ENCODE measurements at places on chromosomes 5 and 9. TPM values are rescaled to one million over a fixed set of nuclear protein-coding genes. Genes with fewer than 3 reads are reported as not detected.

Gene SCGB3A2
- total RNA-seq = not detected

Gene TEX48
- total RNA-seq = not detected

Gene ELAVL2
- not detected for total RNA-seq

Gene CARD9
- 3.0 TPM for total RNA-seq

Gene ITGA1
- 47.0 TPM for total RNA-seq

Gene OR1Q1
- total RNA-seq = not detected

Gene CNTNAP3
- 28.7 TPM for total RNA-seq

Gene ACOT12
- not detected for total RNA-seq

Gene SPINK7
- total RNA-seq = not detected

Gene PDE6A
- total RNA-seq = not detected

Gene MPDZ
- 90.6 TPM for total RNA-seq

Gene STXBP1
- total RNA-seq = 76.0 TPM

GRCh38 chr5:155792873-155793272 is 534.1 kb upstream of the SGCD start:
- no peak for DNase-seq

DNA sequence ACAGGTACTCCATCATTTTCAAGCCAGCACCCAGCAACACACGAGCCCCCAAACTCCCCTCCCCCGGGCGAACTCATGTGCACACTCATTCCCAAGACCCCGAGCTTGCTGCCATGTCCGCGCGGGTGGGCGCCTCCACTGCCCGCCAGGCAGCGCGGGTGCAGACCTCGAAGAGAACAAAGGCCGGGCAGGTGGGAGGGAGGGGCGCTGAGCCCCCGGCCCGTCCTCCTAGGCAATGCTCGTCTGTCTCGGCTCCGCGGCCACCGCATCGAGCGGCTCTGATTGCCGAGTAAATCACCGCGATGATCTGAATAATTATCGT is 47.1 kb upstream of the PSD2 start:
- no peak for DNase-seq

DNA sequence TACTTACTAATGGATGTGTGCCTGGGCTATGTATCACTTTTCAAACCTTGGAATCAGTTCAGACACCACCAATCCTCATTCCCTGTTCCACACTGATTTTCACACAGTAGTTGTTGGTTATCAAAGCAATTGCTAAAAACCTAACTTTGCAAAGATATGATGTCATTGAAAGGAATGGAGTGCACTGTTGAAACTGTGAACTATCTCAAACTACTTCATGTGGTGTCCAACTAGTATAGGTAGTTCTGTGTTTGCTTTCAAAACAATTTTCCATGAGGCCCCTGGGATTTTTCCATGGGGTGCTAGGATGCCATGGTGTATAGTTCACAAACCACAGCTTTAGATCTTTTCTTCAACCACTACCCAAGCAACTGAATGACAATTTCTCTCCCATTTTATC is 17.8 kb downstream of the INIP start:
- no peak for DNase-seq

DNA sequence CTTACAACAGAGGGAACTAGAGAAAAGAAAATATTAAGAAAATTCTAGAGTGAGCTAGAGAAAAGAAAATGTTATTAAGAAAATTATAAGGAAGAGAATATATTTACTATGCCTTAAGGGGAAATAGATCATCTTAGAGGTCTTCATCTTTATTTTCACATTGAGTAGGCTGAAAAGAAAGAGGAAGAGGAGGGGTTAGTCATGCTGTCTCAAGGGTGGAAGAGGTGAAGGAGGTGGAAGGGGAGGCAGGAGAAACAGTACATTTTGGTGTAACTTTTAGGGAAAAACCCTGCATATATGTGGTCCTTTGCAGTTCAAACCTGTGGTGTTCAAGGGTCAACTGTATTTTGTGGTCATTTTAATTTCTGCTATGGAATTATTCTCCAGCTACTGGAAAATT is 46.6 kb downstream of the PPIP5K2 start:
- no peak for DNase-seq

DNA sequence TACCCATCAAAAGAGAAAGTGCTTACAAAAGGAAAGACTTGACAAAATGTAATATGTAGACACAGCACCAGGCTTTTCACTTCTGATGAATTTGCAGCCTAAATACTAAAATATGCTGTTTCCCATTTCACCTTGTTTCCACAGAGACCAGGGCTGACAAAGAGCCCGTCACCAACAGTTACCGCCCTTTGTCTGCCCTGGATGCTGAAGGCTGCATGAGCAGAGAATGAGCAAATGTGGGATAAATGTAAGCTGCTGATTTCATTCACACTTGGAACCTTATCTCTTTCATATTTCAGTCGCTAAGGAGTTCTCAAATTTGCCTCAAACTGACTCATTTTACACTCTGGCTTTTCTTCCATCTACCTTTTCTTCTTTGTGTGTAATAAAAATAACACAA is 213.9 kb downstream of the TMEM167A start:
- no peak for DNase-seq

DNA sequence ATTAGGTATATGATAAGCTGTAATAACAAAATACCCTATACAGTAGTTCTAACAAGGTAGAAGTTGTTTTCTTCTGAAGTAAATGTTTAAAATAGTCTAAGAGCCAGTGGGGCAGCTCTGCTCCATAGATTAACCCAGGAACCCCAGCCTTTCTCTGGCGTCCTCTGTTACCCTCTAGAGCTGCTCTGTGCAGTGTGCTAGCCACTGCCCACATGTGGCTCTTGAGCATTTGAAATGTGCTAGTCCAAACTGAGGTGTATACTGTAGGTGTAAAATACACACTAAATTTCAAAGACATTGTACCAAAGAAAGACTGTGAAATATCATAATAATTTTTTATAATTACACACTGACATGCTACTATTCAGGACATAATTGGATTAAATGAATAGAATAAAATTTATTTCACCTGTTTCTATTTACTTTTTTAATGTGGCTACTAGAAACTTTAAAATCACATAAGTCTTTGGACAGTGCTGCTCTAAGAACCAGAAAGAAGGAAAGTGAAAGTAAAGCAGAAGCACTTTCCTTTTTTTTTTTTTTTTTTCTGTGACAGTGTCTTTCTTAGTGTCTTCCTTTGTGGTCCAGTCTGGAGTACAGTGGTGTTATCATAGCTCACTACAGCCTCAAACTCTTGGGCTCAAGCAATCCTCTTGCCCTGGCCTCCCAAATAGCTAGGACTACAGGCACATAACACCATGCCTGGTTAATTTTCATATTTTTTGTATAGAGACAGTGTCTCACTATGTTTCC is 39.3 kb downstream of the RAI14 start:
- DNase-seq = no peak

- DNase-seq = no peak
These were observed 68.1 kb upstream of the CPLX2 start for GRCh38 chr5:175803254-175803653.

DNA sequence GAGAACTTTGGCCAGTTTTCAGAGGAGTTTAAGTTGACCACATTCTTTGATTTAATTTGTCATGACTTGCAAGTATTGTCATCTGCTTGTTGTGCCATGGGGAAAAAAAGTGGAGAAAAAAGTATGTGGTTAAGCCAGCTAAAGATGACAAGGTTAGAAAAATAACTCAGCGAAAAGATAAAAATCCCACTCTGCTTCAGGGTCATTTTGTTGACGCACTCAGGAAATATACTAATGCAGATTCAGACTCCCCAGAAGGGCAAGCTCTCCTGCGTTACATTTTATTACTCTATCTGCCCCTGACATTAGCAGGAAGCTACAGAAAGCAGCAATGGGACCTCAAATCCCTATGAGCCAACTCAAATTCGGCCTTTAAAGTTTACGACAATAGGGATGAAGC is 27.6 kb upstream of the TESK1 start:
- DNase-seq = no peak

DNA sequence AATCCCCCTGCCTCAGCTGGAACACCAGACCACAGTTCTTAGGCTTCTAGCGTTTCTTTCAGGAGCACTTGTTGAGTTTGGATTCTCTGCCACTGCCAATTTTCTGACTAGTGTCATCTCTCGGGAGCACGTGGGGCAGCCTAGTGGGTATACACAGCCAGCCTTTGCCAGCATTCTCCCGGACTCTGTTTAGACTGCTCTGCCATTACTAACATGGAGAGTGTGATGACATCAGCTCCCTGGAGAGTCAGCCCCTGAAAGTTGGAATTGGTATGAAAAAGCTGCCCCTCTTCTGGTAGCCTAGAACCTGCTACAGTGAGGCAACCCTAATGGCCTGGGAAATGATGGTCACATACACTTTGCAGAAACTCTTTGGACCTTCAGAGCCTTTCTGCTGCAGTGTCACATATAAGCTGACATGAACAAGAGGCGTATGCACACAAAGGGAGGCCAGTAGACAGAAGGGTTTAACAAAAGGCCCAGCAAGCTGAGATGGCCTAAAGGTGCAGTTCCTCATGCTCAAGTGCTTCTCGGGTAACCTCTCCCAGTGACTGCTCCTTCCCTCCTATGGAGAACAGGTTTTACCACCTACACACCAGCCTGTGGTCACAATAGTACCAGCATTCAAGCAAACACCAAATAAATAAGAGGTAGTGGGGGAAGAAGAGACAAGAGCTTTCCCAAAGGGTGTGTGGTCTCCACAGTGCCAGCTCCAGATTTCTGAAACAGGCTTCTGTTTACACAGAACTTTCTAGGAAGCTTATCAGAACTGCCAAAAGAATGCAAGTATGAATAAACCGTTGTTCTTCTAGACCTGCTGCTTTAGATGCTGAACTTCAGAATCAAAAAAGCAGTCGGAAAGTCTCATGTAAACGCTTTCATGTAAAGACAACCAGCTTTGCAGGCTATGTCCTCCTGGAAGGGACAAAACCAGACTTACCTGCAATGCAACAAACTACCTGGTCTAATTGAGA is 16.5 kb downstream of the SPACA9 start:
- no peak for DNase-seq

- DNase-seq = no peak
These were observed 442.6 kb downstream of the MAT2B start for GRCh38 chr5:163947848-163948666.

DNA sequence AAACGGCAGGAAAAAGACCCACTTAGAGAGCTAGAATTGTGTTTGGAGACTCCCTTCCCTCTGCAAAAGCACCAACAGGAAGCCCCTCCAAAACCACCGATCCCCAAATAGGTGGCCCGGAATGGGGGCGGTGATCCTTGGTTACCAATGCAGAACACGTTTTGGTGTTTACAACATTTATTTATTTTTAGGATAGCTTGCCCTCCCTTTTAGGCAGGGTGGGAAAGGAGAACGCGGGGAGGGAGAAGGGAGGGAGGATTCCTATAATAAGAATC is 579 bp upstream of the NTRK2 start:
- no peak for DNase-seq

GRCh38 chr9:14301583-14302021 is 12.3 kb downstream of the NFIB start:
- no peak for DNase-seq

DNA sequence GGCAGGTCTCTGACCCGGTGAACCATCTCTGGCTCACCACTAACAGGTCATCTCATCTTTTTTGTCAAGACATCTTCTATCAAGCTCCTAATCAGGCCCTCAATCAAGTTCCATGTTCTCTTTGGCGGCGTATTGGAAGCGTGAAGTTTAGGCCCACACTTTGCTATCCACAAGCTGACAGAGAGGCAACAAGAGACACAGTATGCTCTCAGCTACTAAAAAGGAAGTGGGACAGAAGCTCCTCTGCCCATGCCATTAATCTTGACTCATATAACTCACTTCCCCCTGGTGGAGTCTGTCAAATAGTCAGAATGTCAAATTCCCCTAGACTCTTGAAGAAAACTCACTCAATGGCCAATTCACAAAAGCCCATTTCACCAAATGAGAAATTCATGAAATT is 77.6 kb upstream of the TMC1 start:
- DNase-seq = no peak

DNA sequence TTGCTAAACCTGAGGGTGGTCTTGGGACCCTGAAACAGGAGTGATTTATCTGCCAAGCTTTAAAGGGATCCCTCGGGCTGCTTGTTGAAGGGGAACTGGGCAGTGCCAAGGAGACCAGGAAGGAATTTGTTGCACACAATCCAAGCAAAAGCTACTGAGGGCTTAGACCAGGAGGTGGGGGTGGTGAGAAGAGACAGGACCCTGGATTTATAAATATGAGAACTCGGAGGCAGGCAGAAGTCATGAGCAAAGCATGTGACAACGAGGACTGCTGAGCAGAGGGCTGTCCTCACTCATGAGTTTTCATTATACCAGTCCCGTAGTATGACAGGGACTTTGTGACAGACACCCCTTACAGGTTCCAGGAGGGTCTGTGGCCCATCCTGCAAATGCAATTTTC is 237.3 kb downstream of the DRD1 start:
- no peak for DNase-seq

GRCh38 chr9:71858102-71858798 is 52.7 kb downstream of the ABHD17B start:
- no peak for DNase-seq

- DNase-seq = no peak
These were observed 138.0 kb downstream of the TMEM232 start for GRCh38 chr5:110588286-110588980.

GRCh38 chr5:137252512-137252911 is 246.6 kb downstream of the SPOCK1 start:
- DNase-seq = no peak

- no peak for DNase-seq
These were observed 90.0 kb upstream of the HMHB1 start for GRCh38 chr5:143721925-143722324.

- DNase-seq = no peak
These were observed 731 bp downstream of the PRR16 start for GRCh38 chr5:120464627-120465435.

DNA sequence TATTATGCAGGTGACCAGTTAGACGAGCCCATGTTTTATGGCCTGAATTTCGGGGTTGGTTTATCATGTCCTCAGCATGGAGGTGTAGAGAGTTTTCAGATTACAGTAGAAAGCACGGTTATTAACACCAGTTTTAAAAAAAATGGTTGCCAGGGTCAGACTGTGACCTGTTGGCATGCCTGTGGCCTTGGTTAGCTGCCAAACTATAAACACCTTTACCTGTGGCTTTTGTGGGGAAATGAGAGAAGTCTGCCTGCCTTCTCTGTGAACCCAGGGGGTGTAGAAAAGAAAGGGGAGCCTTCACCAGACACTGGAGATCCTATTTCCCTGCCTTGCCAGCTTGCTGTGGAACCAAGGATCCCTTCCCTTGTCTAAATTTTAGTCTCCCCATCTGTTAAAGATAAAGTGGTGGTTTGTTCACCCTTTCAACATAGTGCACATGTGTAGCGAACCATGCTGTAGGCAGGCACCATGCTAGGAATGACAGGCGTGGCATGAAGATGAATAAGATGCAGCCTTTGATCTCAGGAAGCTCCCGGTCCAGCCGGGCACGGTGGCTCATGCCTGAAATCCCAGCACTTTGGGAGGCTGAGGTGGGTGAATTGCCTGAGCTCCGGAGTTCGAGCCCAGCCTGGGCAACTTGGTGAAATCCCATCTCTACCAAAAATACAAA is 6.1 kb upstream of the PHF19 start:
- no peak for DNase-seq

- no peak for DNase-seq
These were observed 4.2 kb downstream of the CCNI2 start for GRCh38 chr5:132751444-132751843.

GRCh38 chr9:124873664-124874063 is 11.7 kb downstream of the ARPC5L start:
- no peak for DNase-seq
